ENCODE measurements at places on chromosomes 13 and 19.

GRCh38 chr19:49840321-49840720 lies 10.6 kb upstream of the PTOV1 start:
- no peak for DNase-seq

DNA sequence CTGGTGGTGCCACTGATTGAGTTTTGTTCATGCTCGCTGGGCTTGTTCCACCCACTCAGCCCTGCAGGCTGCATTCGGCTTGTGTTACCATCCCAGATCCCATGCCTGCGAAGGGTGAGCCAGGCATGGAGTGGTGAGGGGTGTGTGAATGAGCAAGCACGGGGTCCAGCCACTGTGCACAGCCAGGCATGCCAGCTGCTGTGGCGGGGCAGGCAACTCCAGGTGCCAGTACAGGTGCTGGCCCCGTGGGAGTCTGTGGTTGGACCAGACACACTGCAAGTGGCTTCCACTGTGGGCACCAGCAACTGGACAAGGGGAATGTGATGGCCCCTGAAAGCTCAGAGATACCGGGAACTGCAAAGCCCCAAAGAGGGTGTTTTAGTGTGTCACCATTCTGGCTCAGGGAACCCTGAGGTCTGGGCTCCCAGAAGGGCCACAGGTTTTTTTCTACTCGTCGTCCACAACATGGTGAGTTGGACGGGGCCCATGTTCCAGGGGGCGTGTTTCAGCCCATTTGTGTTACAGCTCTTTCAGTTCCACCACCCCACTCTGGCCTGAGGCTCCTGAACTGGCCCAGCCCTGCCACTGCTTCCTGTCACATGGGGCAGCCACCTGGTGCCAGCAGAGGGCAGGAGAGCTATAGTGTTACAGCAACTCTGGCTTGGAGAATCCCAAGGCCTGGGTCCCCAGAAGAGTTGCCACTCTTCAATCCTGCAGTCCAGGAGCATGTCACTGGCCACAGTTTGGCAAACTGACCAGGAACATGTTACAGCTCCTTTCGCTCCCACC lies 217.0 kb upstream of the OBI1 start:
- no peak for DNase-seq

DNA sequence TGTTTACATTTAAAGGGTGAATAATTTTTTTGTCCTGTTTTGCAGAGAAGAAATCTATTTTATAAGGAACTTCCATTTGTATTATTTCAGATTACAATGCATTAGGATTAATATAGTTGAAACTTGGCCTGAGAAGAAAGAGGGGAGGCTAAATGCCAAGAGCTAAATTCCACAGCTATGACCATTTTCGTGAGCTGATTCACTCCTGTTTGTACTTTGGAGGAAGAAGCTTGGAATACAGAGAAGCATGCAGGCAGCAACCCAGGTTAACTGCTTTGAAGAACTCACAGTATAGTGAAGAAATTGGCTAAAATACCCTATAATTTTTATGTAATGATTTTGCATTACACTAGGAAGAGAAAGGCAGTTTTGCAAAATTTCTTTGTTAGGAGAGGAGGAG lies 309.4 kb upstream of the KLF12 start:
- peak; percentile 24 for DNase-seq

GRCh38 chr19:30878495-30878894 lies 470.7 kb downstream of the TSHZ3 start:
- no peak for DNase-seq

- DNase-seq: no peak
These were observed 25.8 kb upstream of the CYP2S1 start for GRCh38 chr19:41166944-41167804.

GRCh38 chr13:112105892-112106291 lies 38.9 kb downstream of the SOX1 start:
- DNase-seq: no peak

GRCh38 chr19:6739390-6739882 lies at the start of gene TRIP10:
TRIP10 (plus strand) TSS chr19:6739680; CDS start chr19:6739762, 82 bp downstream.
- DNase-seq: no peak

GRCh38 chr13:45670189-45670885 lies 31.8 kb upstream of the CBY2 start:
- no peak for DNase-seq

DNA sequence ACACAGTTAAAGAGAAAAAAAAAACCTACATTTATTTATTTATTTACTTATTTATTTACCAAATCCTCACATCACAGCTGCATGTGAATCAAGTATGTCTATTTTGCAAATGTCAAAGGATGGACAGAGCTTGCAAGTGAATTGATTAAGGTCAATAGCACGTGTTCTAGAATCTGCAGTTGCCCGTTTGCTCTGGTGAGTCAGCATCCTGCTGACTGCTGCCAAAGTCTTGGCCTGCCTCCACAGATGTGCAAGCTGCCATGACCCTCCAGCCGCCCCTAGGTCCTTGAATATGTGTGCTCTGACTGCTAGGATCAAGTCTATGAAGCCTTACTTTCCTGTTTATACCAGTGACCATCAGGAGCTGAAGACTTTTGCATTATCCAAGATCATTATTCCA lies 320.6 kb downstream of the GPC5 start:
- DNase-seq: peak; percentile 10

- no peak for DNase-seq
These were observed 16.5 kb upstream of the RNF17 start for GRCh38 chr13:24747248-24748060.

DNA sequence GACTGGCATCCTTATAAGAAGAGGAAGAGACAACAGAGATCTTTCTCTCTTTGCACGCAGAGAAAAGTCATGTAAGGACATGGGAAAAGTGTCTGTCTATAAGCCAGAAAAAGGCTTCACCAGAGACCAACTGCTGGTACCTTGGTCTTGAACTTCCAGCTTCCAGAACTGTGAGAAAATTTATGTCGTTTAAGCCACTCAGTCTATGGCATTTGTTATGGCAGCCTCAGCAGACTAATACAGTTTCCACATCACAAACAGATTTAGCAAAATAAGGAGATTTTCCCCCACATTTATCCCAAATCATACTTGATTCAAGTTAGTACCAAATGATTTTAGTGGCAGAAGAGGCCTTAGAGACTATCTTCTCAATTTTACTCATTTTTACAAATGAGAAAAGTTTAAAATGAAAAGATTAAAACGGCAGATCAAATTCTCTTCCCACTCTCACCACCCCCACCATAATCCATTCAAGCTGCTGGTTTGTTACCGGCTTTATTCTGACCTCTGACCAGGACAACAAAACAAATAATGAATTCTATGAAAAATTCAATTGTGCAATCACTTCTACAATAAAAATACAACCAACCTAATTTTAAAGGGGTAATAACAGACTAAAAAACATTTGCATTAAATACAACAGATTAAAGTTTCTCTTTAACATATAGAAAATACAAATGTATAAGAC lies 316.3 kb downstream of the TBC1D4 start:
- DNase-seq: no peak

DNA sequence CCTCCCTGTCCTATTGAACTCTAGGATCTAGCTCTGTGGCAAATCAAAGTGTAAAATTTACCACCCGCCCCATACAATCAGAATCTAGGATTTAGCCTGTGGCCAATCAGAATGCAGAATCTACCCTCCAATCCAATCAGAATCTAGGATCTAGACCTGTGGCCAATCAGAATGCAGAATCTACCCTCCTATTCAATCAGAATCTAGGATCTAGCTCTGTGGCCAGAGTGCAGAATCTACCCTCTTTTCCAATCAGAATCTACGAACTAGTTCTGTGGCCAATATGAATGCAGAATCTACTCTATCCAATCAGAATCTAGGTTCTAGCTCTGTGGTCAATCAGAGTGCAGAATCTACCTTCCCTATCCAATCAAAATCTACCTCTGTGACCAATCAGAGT lies 25.8 kb downstream of the PRKD2 start:
- no peak for DNase-seq

DNA sequence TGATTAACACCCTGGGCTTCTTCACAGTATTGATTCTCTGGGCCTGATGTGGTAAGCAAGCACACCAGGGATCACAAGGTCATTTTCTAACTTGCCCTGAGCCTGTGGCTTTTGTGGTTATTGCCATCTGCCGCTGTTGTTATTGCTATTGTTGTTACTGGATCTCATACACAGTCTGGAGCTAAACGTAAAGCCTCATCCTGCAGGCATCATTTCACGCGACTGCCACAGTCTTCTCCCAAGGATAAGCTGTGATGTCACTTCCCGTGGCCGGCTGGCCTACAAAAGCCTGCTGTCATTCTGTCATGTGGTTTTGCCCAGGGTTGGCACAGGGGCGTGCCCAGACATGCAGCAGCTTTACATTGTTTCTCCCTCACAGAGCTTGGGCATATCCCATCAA lies 154.0 kb upstream of the GPR12 start:
- DNase-seq: no peak

- no peak for DNase-seq
These were observed 164.5 kb downstream of the URI1 start for GRCh38 chr19:30106417-30107095.

GRCh38 chr19:17406046-17406886 lies 836 bp upstream of the BST2 start:
- DNase-seq: no peak

- no peak for DNase-seq
These were observed 23.4 kb upstream of the SLITRK1 start for GRCh38 chr13:83905641-83906040.

- no peak for DNase-seq
These were observed 141.6 kb downstream of the FGF14 start for GRCh38 chr13:102260256-102260655.

GRCh38 chr13:40769970-40770369 lies 1.0 kb downstream of the MRPS31 start:
- no peak for DNase-seq

DNA sequence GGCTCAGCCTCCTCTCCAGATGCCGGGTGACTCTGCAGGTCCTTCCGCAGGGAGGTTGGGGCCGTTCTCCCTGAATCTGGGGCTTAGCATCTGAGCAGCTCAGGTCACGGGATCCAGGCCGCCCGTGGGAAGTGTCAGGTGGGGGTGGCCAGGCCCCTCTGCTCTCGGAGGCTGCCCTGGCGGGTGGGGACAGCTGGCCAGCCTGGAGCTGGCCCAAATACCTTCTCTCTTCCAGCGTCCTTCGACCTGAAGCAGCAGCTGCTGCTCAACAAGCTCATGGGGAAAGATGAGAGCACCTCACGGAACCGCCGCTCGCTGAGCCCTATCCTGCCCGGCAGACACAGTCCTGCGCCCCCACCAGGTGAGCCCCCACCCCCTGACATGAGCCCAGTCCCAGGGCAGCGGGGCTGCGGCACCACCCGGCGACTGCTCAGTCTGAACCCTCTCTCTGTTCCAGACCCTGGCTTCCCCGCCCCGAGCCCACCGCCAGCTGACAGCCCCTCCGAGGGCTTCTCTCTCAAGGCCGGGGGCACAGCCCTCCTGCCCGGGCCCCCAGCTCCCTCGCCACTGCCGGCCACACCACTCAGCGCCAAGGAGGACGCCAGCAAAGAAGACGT lies 19.1 kb downstream of the PEX11G start:
- DNase-seq: no peak

GRCh38 chr19:28710278-28710677 lies 502.7 kb downstream of the UQCRFS1 start:
- DNase-seq: peak; percentile 13

DNA sequence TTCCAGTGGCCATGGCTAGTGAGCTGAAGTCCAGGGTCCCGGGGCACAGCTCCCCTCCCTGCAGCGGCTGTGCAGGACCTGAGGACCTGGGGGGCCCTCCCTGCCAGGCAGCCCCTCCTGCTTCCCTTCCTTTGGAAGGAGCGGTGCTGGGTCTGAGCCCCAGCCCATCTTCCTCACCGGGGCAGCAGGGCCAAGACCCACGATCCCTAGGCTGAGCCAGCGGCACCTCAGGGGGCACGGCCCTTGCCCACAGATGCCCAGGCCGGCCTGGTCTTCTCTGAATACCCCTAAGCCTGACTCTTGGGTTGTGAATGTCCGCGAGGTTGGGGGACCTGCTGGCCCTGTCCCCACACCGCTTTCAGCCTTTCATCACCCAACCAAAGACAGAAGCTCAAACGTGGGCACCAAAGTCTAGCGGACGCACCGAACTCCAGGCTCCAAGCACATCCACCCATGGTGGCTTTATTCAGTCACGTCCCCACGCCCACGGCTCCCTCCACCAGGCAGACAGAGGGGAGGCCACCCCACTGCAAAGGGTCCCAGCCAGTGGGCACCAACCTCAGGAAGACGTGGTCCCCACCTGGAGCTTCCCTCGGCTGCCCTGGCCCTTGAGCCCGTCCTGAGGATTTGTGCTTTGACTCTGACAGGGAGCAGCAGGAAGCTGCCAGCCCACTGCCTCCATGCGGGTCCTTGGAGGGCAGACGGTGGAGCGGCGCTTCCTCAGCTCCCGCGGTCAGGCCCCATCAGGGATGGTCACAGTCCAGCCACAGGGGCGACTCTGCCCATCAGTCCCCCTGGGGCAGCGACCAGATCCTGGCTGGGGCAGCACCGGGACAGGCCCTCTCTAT lies 8.3 kb upstream of the MEX3D start:
- DNase-seq: no peak

- DNase-seq: no peak
These were observed 33.1 kb downstream of the SHANK1 start for GRCh38 chr19:50686310-50687032.

DNA sequence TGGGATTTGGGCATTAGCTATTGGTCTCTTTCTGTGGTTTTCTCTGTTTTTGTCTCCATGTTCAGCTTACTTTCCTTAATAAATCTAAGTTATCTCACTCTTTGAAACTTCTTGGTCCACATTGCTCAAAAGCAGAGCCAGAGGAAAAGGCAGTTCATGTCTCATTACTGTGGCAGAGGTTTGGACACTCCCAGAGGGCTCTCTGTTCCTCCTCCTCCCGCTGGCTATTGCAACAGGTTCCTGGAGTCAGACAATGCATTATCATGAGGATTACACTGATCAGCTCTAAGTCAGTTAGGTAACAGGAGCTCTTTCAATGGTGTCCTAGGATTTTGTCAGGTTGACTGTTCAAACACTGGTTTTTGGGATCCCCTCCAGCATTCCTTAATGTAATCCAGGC lies 298.8 kb downstream of the NDFIP2 start:
- no peak for DNase-seq

DNA sequence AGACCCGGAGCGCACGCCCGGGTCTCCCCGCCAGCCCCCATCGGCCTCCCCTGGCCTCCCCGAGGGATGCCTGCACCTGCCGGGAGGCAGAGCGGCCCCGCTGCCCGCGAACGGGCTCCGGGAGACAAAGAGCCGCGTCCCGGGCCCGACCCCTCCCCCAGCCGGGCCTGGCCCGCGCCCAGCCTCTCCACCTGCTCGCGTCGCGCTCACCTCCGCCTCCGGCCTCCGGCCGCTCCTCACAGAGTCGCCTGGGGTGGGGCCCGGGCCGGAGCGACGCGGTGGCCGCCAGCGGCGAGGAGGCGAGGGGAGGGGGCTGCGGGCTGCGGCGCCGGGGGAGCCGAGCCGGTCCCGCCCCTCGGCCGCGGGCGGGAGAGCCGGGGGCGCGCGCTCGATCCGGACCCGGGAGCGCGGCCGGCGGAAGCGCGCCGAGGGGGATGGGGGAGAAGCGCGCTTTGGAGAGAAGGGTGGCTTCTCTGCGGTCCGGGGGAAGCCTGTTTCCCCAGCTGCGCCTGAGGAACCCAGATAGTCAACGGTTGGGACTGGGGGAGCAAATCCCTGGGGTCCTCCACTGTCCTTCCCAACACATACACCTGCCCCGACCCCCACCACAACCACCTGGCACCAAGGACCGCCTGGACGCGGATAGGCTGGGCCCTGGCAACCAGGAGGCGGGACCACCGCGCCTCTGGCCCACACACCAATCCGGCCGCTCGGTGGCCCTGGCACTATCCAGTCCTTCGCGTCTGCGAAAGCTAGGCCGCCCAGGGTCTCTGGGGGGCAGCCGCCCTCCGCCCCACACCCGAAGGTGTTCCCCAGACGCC lies at the start of gene PRR36:
Gene PRR36, minus strand, starts transcription at position 315 of the 821 bp plus-strand sequence. CDS start 701 bp downstream, outside the sequence.
- DNase-seq: no peak

All from brain pericyte (primary cell).